Heart right ventricle (tissue), 16 donors: ENCODE measurements at places on chromosomes 1 and 21. TPM values are rescaled to one million over a fixed set of nuclear protein-coding genes. Genes with fewer than 3 reads are reported as not detected.

GRCh38 chr1:31183927-31184554 lies 55.6 kb downstream of the NKAIN1 start:
- peak; percentile 34 for DNase-seq
- H3K4me1 ChIP-seq, result peaks cover 12% of the 10 kb centered on the region
- no peak overlapping the region for H3K27ac ChIP-seq
- H3K27me3 ChIP-seq, result peaks cover 45% of the 10 kb centered on the region
- no peaks in the 10 kb centered on the region for H3K36me3 ChIP-seq

GRCh38 chr21:32735524-32735923 lies 7.7 kb upstream of the SYNJ1 start:
- H3K27ac ChIP-seq, result no peak overlapping the region
- H3K4me3 ChIP-seq, result no peak overlapping the region
- peaks cover 78% of the 10 kb centered on the region for H3K36me3 ChIP-seq
- no peaks in the 10 kb centered on the region for H3K4me1 ChIP-seq
- DNase-seq, result no peak
- H3K27me3 ChIP-seq, result no peaks in the 10 kb centered on the region

- no peaks in the 10 kb centered on the region for H3K27me3 ChIP-seq
- H3K4me3 ChIP-seq, result no peak overlapping the region
- no peak for DNase-seq
- H3K4me1 ChIP-seq, result peaks cover 18% of the 10 kb centered on the region
- H3K27ac ChIP-seq, result no peak overlapping the region
These were observed 21.4 kb upstream of the NADK start for GRCh38 chr1:1799716-1800115.

- H3K4me1 ChIP-seq, result no peaks in the 10 kb centered on the region
- no peaks in the 10 kb centered on the region for H3K27me3 ChIP-seq
- H3K4me3 ChIP-seq, result no peak overlapping the region
- no peak overlapping the region for H3K27ac ChIP-seq
These were observed 37.6 kb downstream of the ALG6 start for GRCh38 chr1:63405021-63405420.

- H3K4me1 ChIP-seq, result peaks cover 22% of the 10 kb centered on the region
- peak within 1 kb of the TSS; percentile 33 for H3K4me3 ChIP-seq
- no peaks in the 10 kb centered on the region for H3K36me3 ChIP-seq
- no peak within 1 kb of the TSS for H3K27ac ChIP-seq
- peaks cover 38% of the 10 kb centered on the region for H3K27me3 ChIP-seq
- DNase-seq, result no peak
These were observed at the start of gene ELAPOR1 for GRCh38 chr1:109113590-109114341. TSS of gene ELAPOR1 (plus strand) at chr1:109114115. CDS start at chr1:109114184, 69 bp downstream.

- no peak overlapping the region for H3K27ac ChIP-seq
- DNase-seq, result no peak
- no peaks in the 10 kb centered on the region for H3K36me3 ChIP-seq
- H3K4me3 ChIP-seq, result no peak overlapping the region
These were observed 92.6 kb upstream of the NGF start for GRCh38 chr1:115430441-115431158.

DNA sequence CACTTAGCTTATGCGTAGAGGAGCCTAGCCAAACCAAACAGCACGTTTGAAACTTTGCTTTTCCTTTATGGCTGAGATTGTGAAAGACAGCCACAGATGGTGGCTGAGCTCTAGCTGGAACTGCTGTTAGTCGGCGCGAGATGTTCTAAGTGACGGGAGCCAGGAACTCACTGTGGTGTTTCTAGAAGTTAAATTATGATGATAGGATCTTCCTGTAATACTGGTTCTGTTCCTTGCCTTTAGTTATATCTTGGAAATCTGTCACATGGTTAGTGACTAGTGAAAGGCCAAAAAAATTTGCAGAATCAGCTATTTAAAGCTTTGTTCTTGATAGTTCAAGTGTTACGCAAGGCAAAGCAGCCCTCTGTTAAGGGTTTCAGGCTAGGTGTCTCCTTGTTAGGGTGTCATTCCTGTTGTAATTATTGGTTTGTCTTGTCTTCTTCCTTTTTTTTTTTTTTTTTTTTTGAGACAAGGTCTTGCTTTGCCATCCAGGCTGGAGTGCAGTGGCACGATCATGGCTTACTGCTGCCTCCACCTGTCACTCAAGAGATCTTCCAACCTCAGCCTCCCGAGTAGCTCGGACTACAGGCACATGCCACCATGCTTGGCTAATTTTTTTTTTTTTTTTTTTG lies 22.6 kb downstream of the AK4 start:
- no peaks in the 10 kb centered on the region for H3K27me3 ChIP-seq
- H3K4me3 ChIP-seq, result no peak overlapping the region
- H3K4me1 ChIP-seq, result peaks cover 62% of the 10 kb centered on the region
- H3K27ac ChIP-seq, result peak overlapping the region; percentile 56
- H3K36me3 ChIP-seq, result no peaks in the 10 kb centered on the region
- DNase-seq, result no peak

GRCh38 chr1:78114034-78114956 lies 68.5 kb downstream of the GIPC2 start:
- DNase-seq, result peak; percentile 32
- H3K4me3 ChIP-seq, result no peak overlapping the region
- H3K36me3 ChIP-seq, result no peaks in the 10 kb centered on the region
- no peak overlapping the region for H3K27ac ChIP-seq

DNA sequence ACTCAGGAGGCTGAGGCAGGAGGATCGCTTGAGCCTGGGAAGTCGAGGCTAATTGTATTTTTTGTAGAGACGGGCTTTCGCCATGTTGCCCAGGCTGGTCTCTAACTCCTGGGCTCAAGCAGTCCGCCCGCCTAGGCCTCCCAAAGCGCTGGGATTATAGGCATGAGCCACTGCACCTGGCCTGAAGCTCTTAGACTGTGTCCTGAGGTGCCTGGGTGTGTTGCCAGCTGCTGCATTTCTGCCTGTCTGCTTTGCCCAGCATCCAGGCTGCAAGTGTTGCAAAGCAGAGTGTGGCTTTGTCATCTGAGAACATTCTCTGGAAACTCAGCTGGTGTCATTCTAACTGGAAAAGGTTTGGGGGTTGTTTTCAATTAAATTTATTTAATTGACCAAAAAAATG lies 105.0 kb downstream of the HUNK start:
- H3K4me3 ChIP-seq, result no peak overlapping the region
- no peaks in the 10 kb centered on the region for H3K27me3 ChIP-seq
- no peaks in the 10 kb centered on the region for H3K36me3 ChIP-seq
- DNase-seq, result no peak
- no peak overlapping the region for H3K27ac ChIP-seq

GRCh38 chr21:43016728-43017127 lies 42.4 kb downstream of the PKNOX1 start:
- H3K36me3 ChIP-seq, result no peaks in the 10 kb centered on the region
- no peak overlapping the region for H3K4me3 ChIP-seq
- H3K27me3 ChIP-seq, result no peaks in the 10 kb centered on the region
- H3K27ac ChIP-seq, result no peak overlapping the region

- H3K36me3 ChIP-seq, result no peaks in the 10 kb centered on the region
- H3K27ac ChIP-seq, result no peak overlapping the region
- H3K4me1 ChIP-seq, result peaks cover 4% of the 10 kb centered on the region
- no peaks in the 10 kb centered on the region for H3K27me3 ChIP-seq
- no peak overlapping the region for H3K4me3 ChIP-seq
These were observed 93.6 kb upstream of the BCAR3 start for GRCh38 chr1:93775224-93775623.

- H3K4me3 ChIP-seq, result no peak overlapping the region
- H3K27me3 ChIP-seq, result no peaks in the 10 kb centered on the region
- no peaks in the 10 kb centered on the region for H3K36me3 ChIP-seq
- no peak overlapping the region for H3K27ac ChIP-seq
- no peak for DNase-seq
These were observed 24.1 kb downstream of the BRINP3 start for GRCh38 chr1:190453550-190453949.

DNA sequence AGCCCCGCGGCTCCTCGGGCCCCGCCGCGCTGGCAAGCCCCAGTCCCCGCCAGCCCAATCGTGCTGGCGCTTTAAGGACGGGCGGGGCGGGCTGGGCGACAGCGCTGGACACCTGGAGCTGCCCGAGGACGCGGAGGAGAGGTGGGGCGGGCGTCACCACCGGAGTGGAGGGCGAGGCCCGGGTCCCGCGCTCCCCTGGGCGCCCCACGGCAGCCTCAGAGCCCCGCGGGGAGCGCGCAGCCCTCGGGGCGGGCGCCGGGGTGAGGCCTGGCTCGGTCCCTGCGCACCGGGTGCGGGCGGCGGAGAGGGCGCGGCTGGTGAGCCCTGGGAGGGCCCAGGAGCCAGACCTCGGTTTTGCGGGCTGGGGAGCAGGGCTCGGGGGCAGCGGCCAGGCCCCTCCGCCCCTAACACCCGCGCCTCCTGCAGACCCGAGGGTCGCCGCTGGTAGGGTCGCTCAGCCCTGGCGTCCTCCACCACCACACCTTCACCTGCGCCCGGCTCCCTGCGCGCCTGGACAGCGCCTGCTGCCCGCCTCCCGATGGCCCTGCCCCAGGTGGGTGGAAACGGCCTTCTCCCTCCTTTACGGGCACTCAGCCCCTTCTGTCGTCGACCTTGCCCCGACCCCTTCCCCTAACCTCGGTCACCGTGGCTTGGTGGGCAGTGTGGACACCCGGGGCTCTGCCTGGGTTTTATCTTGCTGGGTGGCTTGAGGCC lies at the start of gene TMEM61:
Gene TMEM61, plus strand, starts transcription at position 101 of the 714 bp plus-strand sequence. Its CDS starts 438 bp downstream, at position 539.
- DNase-seq, result no peak

The PLA2G2A gene
- 5.7 TPM for total RNA-seq

The LRRN2 gene
- 1.6 TPM for total RNA-seq

The TMEM61 gene
- not detected for total RNA-seq
